ENCODE measurements at places on chromosomes 4 and X.

- peak; percentile 3 for DNase-seq
Measured at GRCh38 chrX:18931972-18932371, 51.9 kb downstream of the PHKA2 start.

DNA sequence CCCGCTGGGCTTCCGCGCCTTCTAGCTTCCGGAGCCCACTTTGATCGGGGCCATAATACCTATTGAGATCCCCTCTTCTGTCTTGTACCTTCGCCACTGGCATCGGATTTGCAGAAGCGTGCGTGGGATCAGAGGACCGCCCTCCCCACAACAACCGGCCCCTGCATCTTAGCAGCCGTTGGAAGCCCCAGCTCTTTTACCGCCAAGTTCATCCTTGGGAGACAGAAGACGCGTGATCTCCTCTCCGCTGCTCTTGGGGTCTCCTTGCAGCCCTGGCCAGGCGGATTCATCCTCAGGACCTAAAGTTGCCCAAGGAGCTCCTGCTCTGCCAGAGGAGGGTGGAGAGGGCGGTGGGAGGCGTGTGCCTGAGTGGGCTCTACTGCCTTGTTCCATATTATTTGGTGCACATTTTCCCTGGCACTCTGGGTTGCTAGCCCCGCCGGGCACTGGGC lies 1.6 kb downstream of the SLIT2 start:
- no peak for DNase-seq

DNA sequence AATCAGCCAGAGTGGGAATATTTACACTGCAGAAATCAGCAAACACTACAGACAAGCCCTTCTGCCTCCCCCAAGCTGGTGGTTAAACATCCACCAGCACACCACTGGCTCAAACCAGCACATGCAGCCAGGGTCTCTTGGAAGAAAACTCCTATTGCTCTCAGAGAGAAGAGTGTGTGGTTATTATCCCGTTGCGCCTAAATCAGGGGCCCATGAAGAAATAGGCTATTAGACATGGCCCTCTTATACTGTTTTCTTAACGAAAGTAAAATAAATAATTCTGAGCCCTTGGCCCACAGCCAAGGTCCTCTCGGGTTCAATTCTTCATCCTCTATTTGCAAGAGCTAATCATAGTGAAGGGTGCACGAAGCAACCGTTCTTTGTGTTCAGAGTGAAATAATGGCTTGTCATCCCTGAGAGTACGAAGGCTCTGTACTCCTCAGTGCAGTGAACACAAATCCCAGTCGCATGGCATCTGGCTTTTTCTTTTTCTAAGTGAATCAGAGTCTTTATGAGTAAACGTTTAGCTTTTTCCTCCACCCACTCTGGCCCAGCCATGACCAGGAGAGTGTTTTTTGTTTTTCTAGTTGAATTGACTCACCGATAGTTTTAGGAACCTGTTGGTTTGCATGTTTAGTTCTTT lies 33.4 kb upstream of the RBM47 start:
- peak; percentile 39 for DNase-seq

DNA sequence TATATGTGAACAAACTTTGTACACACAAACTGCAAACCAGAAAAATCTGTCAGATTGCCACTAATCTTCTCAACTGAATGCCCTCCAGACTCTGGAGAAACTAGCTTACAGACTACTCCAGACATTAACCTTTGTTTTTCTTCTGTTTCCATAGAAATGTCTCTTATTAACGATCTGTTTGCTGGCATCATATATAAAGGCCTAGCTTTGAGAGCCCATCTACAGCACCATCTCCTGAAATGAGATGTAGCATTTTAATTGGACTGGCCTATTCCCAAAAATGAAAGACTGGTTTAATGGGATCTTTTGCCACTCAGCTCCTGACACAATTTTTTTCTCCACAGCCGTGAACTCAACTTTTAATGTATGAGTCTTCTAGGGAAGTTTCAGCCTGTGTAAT lies 266.0 kb upstream of the IL1RAPL1 start:
- no peak for DNase-seq

GRCh38 chr4:8129136-8129535 lies 29.5 kb downstream of the ABLIM2 start:
- no peak for DNase-seq

DNA sequence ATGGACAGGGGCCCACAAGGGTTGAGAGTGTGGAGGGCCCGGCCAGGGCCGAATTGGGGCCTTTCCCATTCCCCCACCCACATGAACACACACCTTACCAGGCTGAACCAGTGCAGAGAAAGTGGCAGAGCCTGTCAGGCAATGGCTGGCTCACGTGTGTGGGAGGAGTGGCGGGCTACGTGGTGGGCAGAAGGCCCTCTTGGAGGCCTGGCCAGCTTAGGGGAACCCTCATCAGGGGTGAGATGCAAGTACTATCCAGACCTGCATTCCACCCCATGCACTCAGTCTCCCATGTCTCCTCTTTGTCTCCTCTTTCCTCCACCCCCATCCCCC lies 965 bp downstream of the TCEAL4 start:
- no peak for DNase-seq

DNA sequence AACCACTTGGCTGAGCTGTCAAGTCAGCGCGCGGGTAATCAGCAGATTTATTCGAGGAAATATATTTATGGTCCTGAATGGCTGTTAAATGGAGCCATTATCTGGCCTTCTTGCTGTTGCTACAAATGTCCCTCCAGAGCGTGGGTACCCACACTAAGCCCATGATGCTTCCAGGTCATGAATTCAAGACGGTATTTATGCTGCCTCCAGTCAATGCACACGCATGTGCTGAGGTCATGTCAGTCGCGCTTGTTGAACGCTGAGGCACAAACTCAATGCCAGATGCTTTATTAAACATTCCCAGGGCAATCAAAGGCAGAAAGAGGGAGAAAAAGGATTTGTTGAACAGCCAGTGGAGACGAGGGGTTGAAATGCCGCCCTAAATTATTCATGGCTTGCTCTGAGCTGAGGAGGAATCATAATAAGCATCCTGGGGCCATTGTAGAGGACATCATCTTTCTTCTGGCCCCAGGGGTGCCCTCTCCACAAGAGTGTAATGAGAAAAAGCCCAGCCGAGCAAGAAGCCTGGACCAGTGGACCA lies 36.1 kb upstream of the CLDN24 start:
- no peak for DNase-seq

DNA sequence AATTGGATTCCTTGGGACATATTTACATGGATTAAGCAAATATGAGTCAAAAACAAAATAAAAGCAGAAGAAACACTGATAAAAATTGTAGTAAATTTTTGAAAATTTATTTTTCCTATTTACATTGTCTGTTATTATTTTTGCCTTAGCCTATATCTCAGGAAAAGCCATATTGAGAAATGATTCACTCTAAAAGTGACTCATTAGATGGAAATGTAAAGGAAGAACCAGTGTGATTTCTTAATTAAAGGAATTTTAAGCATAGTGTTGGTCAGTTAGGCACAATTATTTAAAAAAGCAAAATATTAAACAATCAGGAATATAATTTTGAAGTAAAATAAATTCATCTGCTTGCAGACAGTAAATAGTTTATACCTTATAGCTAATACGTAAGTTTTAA lies 167.4 kb upstream of the NAP1L5 start:
- no peak for DNase-seq

GRCh38 chr4:119025420-119025819 lies 110.2 kb upstream of the MYOZ2 start:
- DNase-seq, result no peak

Data from GM04504 (cell line).